ENCODE measurements at places on chromosomes 11 and 22.

DNA sequence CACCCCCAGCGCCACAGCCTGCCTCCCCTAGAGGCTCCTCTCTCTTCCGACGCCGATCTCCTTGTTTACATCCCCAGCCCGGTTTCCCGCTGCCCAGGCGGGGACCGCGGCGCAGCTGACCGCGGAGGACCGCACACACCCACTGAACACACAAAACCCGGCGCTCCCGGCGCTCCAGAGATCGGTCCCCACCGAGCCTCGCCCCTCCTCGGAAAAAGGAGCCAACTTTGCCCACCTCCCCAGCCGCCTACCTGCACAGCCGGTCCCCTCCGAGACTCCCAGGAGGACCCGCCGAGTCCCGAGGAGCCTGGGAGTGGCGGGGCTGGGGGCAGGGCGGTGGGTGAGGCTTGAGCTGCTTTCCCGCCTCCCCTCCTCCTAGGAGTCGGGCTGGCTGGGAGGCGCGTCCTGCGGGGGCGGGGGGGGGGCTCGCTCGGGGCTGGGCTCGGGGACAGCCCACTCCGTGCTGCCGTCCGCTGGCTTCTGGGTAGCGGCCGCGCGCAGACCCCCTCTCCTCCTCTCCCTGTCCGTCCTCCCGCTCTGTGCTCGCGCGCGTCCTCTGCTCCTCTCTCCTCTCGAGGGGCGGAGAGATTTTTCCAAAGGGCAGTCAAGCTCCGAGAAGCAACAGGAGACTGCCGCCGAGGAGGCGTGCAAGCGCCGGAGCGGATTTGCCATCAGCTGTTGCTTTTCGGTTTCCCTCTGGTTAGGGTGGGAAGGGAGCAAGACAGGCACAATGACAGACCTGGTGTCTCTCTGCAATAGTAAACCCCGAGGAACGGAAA is at the start of gene FXYD6:
Gene FXYD6 (minus strand): TSS at position 318 of the 779 bp plus-strand sequence. CDS start 33,882 bp downstream, outside the sequence.
- peak; percentile 88 for DNase-seq

DNA sequence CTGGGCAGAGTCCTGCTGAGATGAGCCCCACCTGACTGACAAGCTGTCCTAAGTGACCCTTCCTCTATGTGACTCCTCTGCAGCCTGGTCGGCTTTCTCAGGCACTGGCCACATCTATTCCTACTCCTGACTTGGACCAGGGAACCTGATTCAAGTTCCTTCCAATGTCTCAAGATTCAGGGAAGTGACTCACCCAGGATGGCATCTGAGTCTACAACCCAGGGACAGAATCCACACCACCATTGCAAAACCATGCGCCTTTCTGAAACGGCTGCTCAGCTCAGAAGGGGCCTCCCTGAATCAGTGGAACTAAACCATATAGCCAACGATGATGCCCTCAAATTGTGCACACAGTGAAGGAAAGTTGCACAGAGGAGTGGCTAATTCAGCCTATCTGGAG is 63.9 kb upstream of the CSNK2A3 start:
- no peak for DNase-seq

DNA sequence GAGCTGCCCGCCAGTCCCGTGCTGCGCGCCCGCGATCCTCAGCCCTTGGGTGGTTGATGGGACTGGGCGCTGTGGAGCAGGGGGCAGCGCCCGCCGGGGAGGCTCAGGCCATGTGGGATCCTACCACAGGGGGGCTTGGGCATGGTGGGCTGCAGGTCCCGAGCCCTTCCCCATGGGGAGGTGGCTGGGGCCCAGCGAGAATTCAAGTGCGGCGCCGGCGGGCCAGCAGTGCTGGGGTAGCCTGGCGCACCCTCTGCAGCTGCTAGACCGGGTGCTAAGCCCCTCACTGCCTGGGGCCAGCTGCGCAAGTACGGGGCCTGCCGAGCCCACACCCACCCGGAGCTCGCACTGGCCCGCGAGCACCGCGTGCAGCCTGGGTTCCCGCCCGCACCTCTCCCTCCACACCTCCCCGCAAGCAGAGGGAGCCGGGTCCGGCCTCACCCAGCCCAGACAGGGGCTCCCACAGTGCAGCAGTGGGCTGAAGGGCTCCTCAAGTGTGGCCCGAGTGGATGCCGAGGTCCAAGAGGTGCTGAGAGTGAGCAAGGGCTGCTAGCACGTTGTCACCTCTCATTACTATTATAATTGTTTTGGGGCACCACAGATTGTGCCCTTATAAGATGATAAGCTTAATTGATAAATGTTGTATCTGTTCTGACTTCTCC is 333.2 kb downstream of the CASP12 start:
- no peak for DNase-seq

GRCh38 chr11:19768815-19769214 is 56.2 kb downstream of the NAV2 start:
- no peak for DNase-seq

- DNase-seq: no peak
Observed at GRCh38 chr22:42792453-42792908, 64.6 kb downstream of the ARFGAP3 start.

GRCh38 chr11:75716659-75717058 is 979 bp upstream of the MOGAT2 start:
- no peak for DNase-seq

DNA sequence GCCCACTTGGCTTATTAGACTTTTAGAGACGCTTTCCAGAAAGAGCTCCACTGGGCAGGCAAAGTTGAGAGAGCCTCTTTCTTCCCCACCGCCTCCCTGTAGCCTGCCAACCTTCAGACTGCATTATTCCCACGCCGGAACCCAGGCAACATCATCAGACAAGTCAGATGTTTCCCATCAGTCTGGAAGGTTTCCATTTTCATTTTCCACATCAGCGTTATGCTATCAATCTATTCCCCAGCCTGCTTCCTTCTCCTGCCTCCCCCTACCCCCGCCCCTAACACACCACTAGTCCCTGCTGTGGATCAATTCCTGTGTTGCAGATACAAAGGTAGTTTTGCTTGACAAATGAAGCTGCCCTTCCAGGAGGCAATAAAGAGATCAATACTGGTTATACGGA is 184.8 kb downstream of the DSCAML1 start:
- no peak for DNase-seq

GRCh38 chr11:134656861-134657540 is 245.0 kb upstream of the B3GAT1 start:
- no peak for DNase-seq

- no peak for DNase-seq
Observed at GRCh38 chr11:121231576-121232278, 60.8 kb upstream of the SC5D start.

DNA sequence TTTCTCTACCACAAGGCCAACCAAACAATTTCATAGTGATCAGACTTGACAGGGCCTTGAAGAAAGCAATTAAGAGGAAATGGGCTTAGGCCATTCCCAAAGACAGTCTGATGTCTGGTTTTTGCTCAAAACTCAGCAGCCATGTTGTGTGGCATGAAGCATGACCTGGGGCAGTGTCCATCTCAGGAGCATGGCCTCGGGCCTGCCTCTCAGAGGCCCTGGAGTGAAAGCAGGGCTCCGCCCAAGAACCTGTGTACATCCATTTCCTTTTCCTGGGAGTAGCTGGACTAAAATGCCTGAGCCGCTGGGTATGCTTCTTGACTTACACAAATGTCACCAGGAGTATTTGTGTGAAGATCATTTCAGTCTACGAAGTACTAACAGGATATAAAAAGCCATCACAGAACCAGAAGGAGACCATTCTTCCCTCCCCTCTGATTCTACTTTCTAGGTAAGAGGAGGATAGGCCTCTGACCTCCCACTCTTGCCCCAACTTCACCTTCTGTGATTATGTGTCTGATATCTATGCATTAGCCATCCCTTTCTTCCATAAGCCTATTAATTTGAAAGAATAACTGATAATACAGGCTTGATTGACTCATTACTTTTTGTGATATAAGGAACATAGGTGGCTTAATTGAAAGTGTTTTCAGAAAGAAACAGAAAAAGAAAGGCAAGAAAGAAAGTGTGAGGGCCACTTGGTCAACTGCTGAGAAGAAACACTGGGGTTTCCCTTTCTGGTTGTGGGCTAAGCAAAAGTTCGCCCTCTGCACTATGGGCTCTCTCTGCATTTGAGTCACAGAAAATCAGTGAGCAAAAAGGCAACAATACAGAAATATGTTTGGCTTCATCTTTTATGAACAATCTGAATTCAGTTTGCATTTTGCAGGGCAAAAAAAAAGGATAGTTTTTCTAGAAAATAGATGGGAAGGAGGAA is 188.6 kb upstream of the MTMR2 start:
- no peak for DNase-seq

DNA sequence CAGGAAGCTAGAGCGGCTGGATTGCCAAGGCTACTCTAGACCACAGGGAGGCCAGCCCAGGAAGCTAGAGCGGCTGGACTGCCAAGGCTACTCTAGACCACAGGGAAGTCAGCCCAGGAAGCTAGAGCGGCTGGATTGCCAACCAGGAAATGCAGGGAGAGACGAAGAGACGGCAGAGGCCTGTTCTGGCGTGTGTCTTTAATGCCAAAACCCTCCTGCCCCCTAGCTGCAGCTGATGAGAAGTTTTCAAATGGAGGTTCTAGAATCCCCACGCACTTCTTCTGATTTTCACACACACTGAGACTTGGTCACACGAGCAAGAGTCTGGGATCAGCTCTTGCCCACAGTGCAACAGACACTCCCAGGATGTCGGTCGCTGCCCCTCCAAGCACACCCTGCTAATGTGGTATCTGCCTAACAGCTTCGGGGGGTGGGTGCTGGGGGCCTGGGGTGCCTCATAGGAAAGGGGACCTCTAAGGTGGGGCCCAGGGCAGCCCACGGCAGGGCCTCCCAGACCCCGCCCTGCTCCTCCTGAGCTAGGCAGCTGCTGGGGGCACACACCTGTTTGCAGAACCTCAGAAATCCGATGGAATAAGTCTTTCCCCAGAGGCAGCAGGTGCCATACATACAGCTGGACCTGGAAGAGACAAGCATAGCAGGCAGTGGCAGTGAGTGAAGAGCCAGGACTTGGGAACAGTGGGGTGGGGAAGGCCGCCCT is 28.5 kb downstream of the MAFF start:
- no peak for DNase-seq

- DNase-seq: no peak
Observed at GRCh38 chr11:125910226-125910849, 6.0 kb downstream of the DDX25 start.

DNA sequence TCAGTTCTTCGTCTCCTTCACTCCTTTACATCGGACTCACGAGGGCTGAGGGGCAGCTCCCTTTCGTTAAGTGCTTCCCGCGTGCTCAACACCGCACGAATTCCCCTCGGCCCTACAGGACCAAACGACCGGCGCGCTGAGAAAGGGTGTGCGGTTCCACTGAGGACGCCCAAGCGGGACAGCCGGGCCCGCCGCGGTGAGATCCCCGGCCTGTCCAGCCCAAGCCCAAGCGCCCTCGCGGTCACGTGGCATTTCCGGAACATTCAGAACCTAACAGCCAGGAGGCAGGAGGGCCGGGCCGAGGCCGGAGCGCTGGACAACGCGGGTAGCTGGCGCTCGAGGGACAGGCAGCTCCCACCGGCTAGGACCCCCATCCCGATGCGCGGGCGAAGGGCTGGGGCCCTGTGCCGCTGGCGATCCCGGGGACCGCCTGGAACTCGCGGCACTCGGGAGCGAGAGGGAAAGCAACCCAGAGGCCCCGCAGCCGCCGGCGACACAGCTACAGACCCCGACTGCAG is 737 bp upstream of the STIP1 start:
- peak; percentile 83 for DNase-seq

DNA sequence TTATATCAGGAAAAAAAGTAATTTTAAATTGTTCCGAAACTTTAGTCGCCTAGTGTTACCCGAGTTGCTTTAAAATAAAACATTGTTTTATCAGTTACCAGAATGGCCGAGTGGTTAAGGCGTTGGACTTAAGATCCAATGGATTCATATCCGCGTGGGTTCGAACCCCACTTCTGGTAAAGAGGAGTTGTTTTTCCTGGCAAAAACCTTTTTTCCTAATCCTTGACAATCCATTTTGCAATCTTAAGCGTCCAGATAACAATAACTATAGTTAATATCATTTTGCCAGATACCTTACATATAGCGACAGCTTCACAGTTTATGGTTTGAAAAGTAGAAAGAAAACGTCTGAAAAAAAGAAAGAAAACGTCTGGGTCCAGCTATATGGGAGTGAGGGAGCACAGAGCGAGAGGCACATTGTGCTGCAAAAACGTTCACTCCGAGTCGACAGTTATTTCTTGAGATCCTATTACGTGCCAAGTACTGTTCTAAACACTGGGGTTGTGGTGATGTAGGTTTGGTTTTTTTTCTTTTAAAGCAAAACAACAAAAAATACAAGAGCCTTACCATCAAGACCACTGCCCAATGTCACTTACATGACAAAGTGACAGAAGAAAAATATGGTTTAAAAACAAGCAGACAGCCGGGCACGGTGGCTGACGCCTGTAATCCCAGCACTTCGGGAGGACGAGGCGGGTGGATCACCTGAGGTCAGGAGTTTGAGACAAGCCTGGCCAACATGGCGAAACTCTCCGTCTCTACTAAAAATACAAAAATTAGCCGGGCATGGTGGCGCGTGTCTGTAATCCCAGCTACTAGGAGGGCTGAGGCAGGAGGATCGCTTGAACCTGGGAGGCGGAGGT is 40.6 kb downstream of the OR4D9 start:
- peak; percentile 81 for DNase-seq

DNA sequence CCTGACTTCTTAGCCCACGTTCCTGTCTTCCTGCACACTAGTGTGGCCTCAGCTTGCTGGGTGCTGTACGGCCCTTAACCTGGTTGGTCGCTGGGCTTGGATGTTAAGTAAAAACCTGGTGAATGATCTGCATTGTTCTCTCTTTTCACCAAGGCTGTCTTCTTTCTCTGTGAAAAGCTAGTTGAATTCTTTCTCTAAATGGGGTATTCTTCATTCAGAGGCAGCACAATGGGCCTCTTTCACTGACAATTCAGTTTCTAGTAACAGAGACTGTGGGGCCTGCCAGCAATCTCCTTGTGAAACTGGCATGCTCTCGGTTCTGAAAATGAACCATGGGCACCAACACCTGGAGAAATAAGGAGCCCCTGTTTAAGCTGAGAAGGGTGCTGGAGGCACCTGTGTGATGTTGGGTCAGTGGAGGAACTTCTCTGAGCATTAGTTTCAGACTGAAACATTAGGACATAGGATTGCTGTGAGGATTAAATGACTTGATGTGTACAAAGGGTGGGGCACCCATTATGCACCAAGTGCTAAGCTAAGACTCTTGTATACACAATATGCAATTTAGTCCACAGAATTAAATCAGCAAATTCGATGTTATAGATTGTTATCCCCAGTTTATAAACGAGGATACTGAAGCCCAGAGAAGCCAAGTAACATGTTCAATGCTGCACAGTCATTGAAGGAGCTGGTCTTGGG is 33.1 kb upstream of the ELF5 start:
- peak; percentile 43 for DNase-seq

All from NCI-H146 (cell line).